ENCODE measurements at places on chromosomes 16 and 17.

GRCh38 chr16:89200850-89201411 lies 594 bp upstream of the SLC22A31 start:
- DNase-seq = no peak

GRCh38 chr16:23232806-23233205 lies 50.3 kb downstream of the SCNN1G start:
- DNase-seq = no peak

DNA sequence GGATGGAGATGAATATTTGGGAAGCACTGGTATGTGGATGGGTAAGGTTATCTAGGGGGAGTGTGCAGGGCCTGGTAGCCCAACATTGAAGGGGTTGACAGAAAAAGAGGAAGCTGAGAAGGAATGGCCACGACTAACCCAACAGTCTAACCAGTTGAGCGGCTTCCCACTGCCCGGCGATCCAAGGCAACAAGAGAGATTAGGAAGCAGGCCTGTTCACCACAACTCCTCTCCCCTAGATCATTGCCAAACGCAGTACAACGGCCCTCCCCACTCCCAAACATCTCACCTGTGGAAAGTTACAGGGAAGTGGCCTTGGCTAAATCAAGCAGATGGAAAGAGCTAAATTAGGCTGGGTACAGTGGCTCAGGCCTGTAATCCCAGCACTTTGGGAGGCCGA lies 11.2 kb upstream of the RANGRF start:
- DNase-seq = no peak

GRCh38 chr17:21291357-21291756 lies 6.8 kb downstream of the MAP2K3 start:
- no peak for DNase-seq

DNA sequence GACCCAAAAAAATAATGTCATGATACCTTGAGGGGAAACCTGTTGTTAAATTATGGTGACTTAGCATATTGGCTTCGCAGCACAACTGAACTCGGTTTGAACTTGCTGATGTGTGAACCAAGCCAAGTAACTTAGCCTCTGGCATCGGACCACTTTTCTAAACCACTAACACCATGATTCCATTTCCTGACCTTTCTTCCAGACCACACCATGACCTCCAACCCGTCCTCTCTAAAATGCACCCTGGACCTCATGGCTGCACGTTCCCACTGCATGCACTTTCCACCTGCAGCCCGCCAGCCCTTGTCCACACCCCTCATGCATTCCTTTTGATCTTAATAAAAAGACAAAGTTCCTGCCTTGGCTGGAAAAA lies 29.3 kb downstream of the DYNLRB2 start:
- no peak for DNase-seq

Data from putamen (tissue), 1 donor.